Activated CD4-positive, alpha-beta T cell treated with anti-CD3 and anti-CD28 coated beads, Interleukin-2, amount 50 U/mL, for 1 hour (primary cell): ENCODE measurements at places on chromosomes 3 and 15.

- no peak for DNase-seq
These were observed 155.4 kb upstream of the TPM1 start for GRCh38 chr15:62887113-62887570.

DNA sequence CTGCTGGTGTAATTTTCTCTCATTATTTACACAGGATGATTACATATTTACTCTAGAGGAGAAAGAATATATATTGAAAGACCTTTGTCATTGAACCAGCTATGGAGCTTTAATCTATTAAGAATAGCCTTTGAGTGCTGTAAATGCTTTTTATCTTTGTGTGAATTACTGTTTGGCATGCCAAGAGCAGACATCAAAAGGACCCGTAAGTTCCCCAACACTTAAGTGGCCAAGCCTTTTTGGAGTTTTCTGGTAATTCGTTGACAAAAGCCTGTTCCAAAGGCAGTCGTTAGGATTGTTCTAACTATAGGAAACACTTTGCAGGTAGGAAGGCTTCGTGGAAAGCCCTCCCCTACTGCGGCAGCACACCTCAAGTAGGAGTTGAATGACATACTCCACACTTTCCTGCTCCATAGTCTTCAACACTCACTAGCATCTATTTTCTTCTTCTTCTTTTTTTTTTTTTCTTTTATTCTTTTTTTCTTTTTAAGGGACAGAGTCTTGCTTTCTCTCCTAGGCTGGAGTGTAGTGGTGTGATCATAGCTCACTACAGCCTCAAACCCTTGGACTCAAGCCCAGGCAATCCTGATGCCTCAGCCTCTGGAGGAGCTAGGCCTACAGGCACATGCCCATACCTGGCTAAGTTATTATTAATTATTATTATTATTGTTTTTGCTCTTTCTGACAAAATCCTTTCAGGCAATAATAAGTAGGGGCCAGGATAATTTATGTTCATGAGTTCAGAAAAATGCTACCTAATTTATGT is 98.6 kb downstream of the SUCNR1 start:
- DNase-seq = no peak

DNA sequence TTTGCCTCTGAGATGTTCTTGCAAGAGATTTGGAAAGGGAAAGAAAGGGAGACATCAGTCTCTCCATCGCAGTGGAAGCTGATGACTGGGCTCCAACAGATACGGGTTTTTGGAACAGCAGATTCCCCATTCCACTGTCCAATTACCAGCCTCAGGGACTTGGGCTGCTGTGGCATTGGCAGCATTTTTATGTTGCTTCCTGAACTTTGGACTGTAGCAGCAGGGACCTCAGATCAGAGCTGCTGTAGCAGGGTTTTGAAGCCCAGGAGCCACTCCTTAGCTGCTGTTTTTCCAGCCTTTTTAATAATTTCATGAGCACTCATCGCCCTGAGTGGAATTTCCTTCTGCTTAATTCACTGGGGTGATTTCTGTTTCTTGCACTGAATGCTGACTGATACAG is 135.7 kb upstream of the SLCO3A1 start:
- DNase-seq = no peak

- no peak for DNase-seq
These were observed 1026.2 kb downstream of the NAALADL2 start for GRCh38 chr3:175885231-175885766.

DNA sequence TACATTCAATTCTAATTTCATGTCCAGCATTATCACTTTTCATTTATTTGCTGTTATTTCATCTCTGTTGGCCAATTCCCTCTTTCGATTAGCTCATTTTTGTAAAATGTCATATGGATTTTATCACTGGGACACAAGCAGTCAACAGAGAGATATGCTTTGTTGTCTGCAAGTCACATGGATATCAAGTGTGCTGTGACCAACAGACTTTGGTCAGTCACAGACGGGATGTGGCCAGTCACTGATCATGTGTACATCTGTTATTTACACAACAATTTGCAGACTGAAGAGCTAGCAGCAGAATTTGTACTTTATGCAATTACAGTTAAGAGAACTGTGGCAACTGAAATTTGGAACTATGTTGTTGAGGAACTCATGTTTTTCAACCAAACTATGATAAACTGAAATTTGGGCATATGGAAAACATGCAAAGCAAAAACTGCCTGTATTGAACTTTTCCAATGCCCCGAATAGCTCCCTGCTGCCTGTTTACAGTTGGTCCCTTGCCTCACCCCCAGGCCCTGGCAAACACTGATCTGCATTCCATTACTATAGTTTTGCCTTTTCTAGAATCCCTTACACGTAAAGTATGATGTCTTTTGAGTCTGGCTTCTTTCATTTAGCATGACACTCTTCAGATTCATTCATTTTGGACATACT is 104.4 kb downstream of the RPL22L1 start:
- no peak for DNase-seq

- DNase-seq = no peak
These were observed 58.1 kb upstream of the SLC25A36 start for GRCh38 chr3:140883428-140884040.

DNA sequence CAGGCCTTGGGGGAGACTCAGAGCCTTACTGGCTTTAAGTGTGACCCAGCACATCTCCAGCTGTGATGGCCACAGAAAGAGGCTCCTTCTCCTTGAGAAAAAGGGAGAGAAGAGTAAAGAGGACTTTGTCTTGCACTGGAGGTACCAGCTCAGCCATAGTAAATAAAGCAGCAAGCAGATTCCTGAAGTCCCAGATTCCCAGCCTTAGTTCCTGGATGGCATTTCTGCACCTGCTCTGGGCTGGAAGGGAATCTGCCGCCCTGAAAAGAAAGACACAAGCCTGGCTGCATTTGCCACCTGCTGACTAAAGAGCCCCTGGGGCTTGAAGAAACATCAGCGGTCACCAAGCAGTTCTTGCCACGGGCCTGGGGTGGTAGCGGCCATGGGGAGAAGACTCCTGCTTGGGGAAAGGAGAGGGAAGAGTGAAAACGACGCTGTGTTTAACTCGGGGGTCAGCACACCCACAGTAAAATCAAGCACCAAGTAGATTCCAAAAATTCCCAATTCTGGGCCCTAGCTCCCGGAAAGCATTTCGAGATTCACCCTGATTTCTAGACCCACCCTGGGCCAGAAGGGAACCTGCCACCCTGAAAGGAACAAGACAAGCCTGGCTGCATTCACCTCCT is 24.2 kb upstream of the TNK2 start:
- DNase-seq = no peak

DNA sequence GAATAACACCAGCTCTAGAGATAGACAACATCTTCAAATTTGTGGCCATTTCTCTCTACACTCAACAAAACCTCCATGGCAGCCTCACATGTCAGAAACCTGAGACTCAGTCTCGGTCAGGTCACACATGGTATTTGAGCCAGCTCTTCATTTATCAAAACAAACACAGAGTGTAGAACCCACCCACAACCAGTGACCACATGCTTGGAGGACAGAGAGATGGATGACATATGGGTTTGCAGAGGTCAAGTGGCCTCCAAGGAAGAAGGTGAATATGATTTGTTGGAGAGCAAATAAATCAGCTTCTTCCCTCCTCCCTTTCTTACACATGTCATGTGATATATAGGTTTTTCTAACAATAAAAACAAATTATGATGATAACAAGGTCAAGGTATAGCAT is 278.1 kb upstream of the LRTM1 start:
- DNase-seq = no peak

GRCh38 chr15:96264801-96265515 is 65.5 kb upstream of the NR2F2 start:
- no peak for DNase-seq

- no peak for DNase-seq
These were observed 11.6 kb upstream of the SSUH2 start for GRCh38 chr3:8656240-8656639.

GRCh38 chr3:50374363-50375257 is 15.3 kb upstream of the TMEM115 start:
- DNase-seq = no peak

GRCh38 chr3:188077160-188077799 is 76.7 kb upstream of the LPP start:
- DNase-seq = no peak

GRCh38 chr15:73573572-73573971 is 59.6 kb downstream of the NPTN start:
- no peak for DNase-seq

DNA sequence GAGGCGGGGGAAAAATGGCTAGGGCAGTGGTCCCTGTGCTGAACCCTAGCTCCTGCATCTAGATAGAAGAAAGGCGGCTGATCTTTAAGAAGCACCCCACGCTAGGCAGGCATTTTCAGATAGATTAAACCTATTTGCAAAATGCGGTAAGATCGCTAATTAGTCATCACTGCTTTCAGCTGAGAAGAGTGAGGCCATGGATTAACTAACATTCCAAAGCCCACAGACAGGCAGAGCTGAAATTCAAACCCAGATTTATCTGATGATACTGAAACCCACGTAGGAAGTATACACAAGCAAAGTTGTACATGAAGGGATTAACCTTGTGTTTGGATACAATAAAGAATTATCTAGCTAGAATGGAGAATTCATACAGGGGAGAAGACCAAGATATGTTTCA is 4.8 kb downstream of the ADPGK start:
- no peak for DNase-seq

- no peak for DNase-seq
These were observed 170.0 kb upstream of the ROBO2 start for GRCh38 chr3:76869726-76870384.

DNA sequence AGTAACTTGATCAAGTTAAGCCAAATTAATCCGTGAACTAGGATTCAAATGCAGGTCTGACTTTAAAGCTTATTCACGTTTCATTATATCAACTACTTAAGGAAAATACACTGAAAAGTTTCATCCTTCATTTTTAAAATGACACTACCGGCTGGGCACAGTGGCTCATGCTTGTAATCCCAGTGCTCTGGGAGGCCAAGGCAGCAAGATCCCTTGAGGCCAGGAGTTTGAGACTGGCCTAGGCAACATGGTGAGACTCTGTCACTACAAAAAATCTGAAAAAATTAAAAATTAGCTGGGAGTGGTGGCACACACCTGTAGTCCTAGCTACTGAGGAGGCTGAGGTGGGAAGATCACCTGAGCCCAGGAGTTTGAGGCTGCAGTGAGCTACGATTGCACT is 3.7 kb downstream of the RUBCN start:
- no peak for DNase-seq

- no peak for DNase-seq
These were observed 46.3 kb downstream of the LSM3 start for GRCh38 chr3:14224895-14225294.

- no peak for DNase-seq
These were observed 18.1 kb upstream of the VGLL4 start for GRCh38 chr3:11661827-11662226.

- no peak for DNase-seq
These were observed 922 bp downstream of the ADPRH start for GRCh38 chr3:119580067-119580760.

DNA sequence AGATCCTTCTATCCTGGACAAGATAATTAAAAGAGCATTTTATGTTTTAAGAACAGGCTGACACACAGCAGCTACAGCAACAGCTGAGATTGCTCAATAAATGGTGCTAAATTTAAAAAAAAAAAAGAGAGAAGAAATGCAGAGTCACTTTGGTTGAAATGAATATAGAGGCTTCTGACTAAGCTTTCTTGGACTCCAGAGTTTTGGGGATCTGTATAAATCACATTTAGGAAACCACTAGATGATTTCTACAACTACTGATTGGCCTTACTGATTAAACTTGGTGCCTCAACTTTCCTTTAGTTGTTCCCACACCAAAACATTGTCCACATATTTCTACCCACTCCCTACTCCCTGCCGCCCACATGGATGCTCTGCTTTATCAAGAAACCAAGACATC is 132.9 kb upstream of the ZBTB20 start:
- no peak for DNase-seq

DNA sequence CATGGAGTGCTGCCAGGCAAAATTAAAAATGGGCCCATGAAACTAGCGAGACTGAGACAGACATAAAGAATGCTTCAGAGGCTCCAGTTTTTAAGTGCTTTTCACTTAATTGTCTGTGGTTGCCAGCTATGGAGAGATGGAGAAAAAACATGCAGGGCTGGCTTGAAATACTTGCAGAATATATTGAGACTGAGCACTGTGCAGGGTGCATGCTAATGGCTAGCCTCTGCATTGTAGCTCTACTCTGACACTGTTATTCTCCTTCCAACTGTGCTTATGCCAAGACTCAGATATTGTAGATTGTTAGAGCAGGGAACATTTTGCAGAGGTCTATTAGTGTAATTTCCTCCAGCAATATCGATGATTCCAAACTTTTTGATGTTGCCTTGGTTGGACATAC is 735.0 kb downstream of the PDCD6IP start:
- DNase-seq = no peak

- no peak for DNase-seq
These were observed 264.2 kb upstream of the LRRC3B start for GRCh38 chr3:26358405-26358804.

DNA sequence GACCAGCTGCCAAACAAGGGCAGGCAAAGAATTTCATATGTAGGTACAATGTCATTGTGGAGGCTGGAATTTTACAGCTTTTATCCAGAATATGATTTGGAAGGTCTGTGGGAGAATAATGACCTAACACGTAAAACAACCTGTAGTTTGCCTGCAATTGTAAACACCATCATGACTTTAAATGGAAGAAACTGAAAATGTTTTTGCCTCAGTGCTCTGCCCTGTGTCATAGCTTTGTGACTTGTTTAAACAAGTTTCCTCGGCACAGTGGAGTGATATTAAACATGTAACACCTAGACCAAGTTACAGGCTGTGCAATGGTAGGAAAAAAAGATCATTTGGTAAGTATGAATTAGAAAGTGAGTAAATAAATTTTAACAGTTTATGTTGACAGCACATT is 171.6 kb upstream of the MBNL1 start:
- DNase-seq = no peak
